ENCODE measurements at places on chromosomes 2 and 18.

- no peak for DNase-seq
Measured at GRCh38 chr2:74313497-74313896, 29.7 kb downstream of the SLC4A5 start.

GRCh38 chr2:188196343-188197008 is 95.2 kb upstream of the GULP1 start:
- no peak for DNase-seq

DNA sequence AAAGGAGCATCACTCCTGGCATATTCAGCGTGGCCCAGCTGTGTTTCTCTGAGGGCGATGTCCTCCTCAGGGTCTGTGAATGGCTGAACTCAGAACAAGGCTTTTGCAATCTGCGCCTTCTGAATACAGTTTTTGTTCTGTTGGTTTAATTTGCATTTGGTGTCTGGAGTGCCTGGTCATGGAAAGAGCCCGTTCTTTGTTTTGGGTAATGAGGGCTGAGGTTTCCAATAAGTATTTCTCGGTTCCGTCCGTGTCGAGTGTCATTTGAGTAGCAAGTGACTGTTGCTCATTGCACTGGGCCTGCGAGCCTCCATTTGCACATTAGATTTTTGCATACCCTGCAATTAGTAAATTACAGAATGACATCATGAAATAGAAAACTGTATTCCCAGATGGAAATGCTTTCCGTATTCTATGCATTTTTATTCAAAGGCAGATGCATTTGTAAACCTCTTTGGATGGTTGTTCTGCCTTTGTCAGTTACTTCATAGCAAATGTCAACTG is 57.3 kb downstream of the NEDD4L start:
- no peak for DNase-seq

DNA sequence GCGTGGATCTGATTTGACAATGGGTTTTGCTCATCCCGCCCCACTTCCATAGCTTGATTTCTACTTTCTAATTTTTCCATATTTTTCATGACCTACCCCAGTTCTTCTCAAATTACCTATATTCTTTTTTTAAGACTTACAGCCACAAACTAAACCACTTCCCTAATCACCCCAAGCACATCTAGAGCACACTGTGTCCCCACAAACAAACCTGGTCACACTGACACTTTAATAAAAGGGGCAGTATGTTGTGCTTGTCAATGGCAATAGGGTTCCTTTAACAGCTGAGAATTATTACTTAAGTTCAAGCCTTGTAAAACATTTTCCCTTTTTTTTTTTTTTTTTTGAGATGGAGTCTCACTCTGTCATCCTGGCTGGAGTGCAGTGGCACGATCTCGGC is 47.1 kb downstream of the MREG start:
- no peak for DNase-seq

DNA sequence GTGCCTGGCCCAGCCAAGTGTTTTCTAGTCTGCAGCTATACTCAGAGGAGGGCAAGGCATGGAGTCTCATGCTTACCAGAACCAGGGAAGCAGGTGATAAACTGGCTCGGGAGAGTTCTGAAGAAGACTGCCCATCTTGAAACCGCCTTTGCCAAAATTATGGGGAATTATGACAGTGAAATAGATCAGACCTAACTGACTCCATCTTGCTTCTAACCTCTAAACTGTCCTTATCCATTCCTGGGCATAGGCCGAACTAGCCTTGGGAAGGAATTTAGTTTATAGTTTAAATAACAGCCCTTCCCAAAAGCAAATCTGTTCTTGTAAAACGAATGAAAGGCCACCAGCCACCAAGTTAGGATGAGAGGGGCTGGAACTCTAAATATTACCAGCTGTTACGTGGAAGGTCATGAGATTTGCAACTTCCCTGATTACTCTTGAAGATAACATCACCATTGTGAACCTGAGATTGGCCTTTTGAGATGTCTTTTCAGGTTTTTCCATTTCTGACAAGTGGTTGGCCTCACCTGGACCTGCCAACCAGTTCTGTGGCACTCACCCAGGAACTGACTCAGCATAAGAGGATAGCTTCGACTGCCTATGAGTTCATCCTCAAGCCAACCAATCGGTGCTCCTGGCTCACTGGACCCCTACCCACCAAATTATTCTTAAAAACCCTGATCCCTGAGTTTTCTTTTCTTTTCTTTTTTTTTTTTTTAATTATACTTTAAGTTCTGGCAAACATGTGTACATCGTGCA is 23.4 kb downstream of the CHCHD5 start:
- no peak for DNase-seq

DNA sequence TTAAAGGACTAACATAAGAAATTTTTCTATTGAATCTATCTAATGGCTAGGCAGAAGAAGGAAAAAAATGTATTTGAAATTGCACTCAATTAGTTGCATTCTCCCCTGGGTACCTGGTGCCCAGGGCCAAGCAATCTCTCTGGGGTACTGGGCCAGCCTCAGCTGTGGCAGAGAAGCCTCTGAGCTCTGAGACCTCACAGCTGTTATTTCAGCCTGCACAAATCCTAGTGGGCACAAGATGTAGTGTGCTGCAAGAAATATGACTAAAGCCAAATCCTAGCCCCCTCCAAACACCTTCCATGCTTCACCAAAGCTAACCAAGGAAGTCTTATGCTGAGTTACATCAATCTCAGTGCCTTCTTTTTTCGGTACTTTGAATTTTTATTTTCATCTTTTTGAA is 478.4 kb downstream of the STK39 start:
- no peak for DNase-seq

GRCh38 chr2:182816866-182817265 is 49.6 kb downstream of the FRZB start:
- no peak for DNase-seq

GRCh38 chr18:26089293-26090129 is 902 bp downstream of the SS18 start:
- DNase-seq: peak; percentile 9

- no peak for DNase-seq
Measured at GRCh38 chr2:141925511-141925910, 205.3 kb downstream of the LRP1B start.
